ENCODE measurements at places on chromosomes 3 and 15. TPM values are rescaled to one million over a fixed set of nuclear protein-coding genes. Genes with fewer than 3 reads are reported as not detected.

PLCL2 gene
- total RNA-seq = 36.3 TPM

ENTPD3 gene
- not detected for total RNA-seq

EFCAB12 gene
- 3.4 TPM for total RNA-seq

SAXO2 gene
- 11.1 TPM for total RNA-seq

SLC12A1 gene
- not detected for total RNA-seq

ASB14 gene
- not detected for total RNA-seq

BRPF1 gene
- total RNA-seq = 23.7 TPM

CFAP92 gene
- 0.19 TPM for total RNA-seq

PAQR5 gene
- not detected for total RNA-seq

AHSG gene
- total RNA-seq = not detected

PSTPIP1 gene
- 82.7 TPM for total RNA-seq

PLA2G4D gene
- not detected for total RNA-seq

IL17RD gene
- not detected for total RNA-seq

PP2D1 gene
- not detected for total RNA-seq

FAH gene
- 2.6 TPM for total RNA-seq

AMIGO3 gene
- 0.82 TPM for total RNA-seq

ADAMTSL3 gene
- not detected for total RNA-seq

MAP6D1 gene
- total RNA-seq = 1.1 TPM

PDIA5 gene
- 3.0 TPM for total RNA-seq

IL17RE gene
- total RNA-seq = 1.4 TPM

SCAANT1 gene
- 2.1 TPM for total RNA-seq

ITIH1 gene
- total RNA-seq = not detected

LDHAL6B gene
- not detected for total RNA-seq

CYP8B1 gene
- total RNA-seq = not detected

ST3GAL6 gene
- total RNA-seq = 0.44 TPM

ADAMTS17 gene
- total RNA-seq = 13.2 TPM

CLASP2 gene
- 73.1 TPM for total RNA-seq

CRTAP gene
- 40.3 TPM for total RNA-seq

FOXB1 gene
- total RNA-seq = 0.14 TPM
